ENCODE measurements at places on chromosomes 2 and 18.

DNA sequence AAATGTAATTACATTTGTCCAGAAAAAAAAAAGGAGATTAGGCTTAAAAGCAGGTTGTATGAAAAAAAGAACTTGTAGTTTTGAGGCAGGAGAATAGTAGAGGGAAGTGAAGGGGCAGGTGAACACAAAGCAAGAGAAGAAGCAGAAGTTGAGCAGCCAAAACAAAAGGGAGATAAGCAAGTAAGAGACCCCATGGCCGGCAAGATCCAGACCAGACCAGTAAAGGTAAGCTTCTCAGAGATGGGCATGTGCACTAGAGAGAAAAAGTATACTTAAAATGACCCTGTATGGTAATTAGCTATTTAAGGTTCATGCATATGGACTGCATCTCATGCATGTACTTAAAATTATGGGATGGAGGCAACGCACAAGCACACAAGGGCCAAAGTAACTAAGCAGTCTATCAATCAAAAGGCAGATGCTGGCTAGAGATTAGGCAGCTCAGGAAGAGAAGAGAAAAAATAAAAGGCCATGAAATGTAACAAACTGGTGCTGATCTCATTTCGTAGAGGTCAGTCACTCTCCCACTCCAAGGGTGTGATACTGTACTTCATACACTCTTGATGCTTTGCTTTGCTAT is 9.7 kb downstream of the SIGLEC15 start:
- DNase-seq = no peak

GRCh38 chr18:9762526-9762925 is 54.4 kb downstream of the RAB31 start:
- DNase-seq = no peak

GRCh38 chr18:9845256-9845655 is 40.5 kb upstream of the TXNDC2 start:
- no peak for DNase-seq

- peak; percentile 62 for DNase-seq
These were observed 65.8 kb downstream of the RBMS1 start for GRCh38 chr2:160427629-160428404.

GRCh38 chr2:176483476-176483875 is 214.2 kb downstream of the MTX2 start:
- DNase-seq = no peak

GRCh38 chr2:120465701-120465988 is 119.7 kb downstream of the INHBB start:
- DNase-seq = no peak

- no peak for DNase-seq
These were observed 4.0 kb downstream of the EGR4 start for GRCh38 chr2:73289304-73289703.

- DNase-seq = no peak
These were observed 32.2 kb downstream of the MTERF4 start for GRCh38 chr2:241069821-241070281.

DNA sequence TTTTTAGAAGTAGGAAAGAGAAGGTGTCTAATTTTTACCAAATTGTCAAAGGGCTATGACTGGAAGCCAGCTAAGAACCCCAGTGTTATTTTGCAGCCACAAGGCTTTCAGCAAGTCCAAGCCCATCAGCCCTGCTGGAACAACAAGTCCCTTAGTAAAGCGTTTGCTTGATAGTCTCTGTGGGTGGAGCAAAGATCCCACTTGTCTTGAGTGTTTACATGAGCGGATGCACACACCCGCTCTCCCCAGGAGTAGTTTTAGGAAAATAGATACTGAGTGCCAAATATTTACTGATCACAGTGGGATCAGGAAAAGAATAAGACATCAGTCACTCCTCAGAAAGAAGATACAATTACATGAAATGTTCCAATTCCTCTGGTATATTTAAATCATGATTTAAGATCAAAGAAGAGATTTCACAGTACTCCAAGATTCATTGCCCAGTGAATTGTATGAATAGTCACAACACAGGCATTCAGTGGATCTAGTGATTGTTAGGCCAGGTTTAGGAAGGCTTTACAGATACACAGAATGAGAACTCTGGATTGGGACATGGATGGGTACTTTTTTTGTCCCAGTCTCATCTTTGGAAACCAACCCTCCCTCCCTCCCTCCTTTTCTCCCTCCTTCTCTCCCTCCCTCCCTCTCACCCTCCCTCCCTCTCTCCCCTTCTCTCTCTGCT is 514.9 kb downstream of the PTPRM start:
- DNase-seq = no peak

- DNase-seq = no peak
These were observed 85.8 kb downstream of the LIMS1 start for GRCh38 chr2:108619925-108620620.
